Regular cardiac myocyte (primary cell): ENCODE measurements at places on chromosomes 3 and 15. TPM values are rescaled to one million over a fixed set of nuclear protein-coding genes. Genes with fewer than 3 reads are reported as not detected.

Gene TLR9
- total RNA-seq = not detected in 2 replicates

Gene CFAP161
- total RNA-seq = under 0.01 TPM in 1 of 2 replicates, not detected in the other

Gene RTP3
- total RNA-seq = not detected in 2 replicates

Gene AGTR1
- total RNA-seq = 2.3 and 4.4 TPM in 2 replicates

Gene SCAMP5
- 2.3 and 4.0 TPM in 2 replicates for total RNA-seq

Gene NR1I2
- total RNA-seq = 0.28 TPM in 1 of 2 replicates, not detected in the other

Gene AADACL2
- not detected in 2 replicates for total RNA-seq

Gene PDZRN3
- 24.9 and 32.7 TPM in 2 replicates for total RNA-seq

Gene PEX11A
- 2.9 and 8.2 TPM in 2 replicates for total RNA-seq

Gene NEK10
- 15.9 and 27.6 TPM in 2 replicates for total RNA-seq

Gene TRPM1
- under 0.01 TPM in 1 of 2 replicates, not detected in the other for total RNA-seq

Gene PPIB
- total RNA-seq = 1,403 and 1,545 TPM in 2 replicates

Gene SLC24A5
- not detected in 2 replicates for total RNA-seq

Gene IL12A
- total RNA-seq = 1.2 and 1.4 TPM in 2 replicates

Gene P3H2
- total RNA-seq = 37.2 and 56.0 TPM in 2 replicates

Gene ZNF770
- total RNA-seq = 35.2 and 37.4 TPM in 2 replicates

Gene PGBD4
- 1.9 and 2.5 TPM in 2 replicates for total RNA-seq

Gene GOLGA6A
- total RNA-seq = under 0.01 and 0.28 TPM in 2 replicates
